Fibroblast of the conjunctiva (primary cell): ENCODE measurements at places on chromosomes 2 and 18.

- DNase-seq = no peak
Measured at GRCh38 chr2:199988151-199988550, 32.8 kb downstream of the MAIP1 start.

DNA sequence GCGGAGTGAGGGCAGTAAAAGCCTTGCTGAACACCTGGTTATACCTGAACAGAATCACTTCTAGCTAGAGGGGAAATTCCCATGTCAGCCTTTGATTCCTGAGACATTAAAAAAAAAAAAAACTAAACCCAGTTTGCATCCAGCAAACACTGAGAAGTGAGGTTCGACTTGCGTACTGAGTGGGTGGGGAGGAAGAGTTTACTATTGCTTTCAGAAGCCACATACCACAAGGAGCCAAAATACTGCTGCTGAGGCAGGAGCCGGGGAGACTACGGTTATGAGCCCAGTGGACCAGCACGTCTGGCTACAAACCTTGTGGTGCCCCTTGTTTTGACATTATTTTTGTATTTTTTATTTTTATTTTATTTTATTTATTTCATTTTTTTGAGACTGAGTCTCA is 2.7 kb downstream of the COLEC11 start:
- DNase-seq = no peak

- DNase-seq = peak; percentile 27
Measured at GRCh38 chr18:293536-293935, 25.7 kb upstream of the THOC1 start.

- DNase-seq = no peak
Measured at GRCh38 chr18:69981948-69982347, 34.3 kb upstream of the CD226 start.

DNA sequence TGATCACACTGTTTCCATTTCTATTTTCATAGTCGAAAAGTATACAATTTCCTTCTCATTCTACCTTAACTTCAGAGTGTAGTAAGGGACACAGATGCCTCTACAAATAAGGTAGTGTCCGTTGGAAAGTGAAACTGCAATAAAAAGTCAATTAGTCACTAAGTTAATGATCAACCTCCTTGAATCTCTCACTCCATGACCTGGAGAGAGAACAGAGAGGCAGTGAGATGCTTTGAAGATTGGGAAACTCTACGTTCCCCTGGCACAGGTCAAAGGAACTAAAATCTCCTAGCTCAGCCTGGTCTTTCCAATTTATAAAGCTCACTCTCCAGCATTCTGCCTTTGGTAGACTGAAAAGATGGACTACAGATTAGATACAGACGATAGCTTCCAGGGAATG is 153.8 kb upstream of the ACAA2 start:
- no peak for DNase-seq

DNA sequence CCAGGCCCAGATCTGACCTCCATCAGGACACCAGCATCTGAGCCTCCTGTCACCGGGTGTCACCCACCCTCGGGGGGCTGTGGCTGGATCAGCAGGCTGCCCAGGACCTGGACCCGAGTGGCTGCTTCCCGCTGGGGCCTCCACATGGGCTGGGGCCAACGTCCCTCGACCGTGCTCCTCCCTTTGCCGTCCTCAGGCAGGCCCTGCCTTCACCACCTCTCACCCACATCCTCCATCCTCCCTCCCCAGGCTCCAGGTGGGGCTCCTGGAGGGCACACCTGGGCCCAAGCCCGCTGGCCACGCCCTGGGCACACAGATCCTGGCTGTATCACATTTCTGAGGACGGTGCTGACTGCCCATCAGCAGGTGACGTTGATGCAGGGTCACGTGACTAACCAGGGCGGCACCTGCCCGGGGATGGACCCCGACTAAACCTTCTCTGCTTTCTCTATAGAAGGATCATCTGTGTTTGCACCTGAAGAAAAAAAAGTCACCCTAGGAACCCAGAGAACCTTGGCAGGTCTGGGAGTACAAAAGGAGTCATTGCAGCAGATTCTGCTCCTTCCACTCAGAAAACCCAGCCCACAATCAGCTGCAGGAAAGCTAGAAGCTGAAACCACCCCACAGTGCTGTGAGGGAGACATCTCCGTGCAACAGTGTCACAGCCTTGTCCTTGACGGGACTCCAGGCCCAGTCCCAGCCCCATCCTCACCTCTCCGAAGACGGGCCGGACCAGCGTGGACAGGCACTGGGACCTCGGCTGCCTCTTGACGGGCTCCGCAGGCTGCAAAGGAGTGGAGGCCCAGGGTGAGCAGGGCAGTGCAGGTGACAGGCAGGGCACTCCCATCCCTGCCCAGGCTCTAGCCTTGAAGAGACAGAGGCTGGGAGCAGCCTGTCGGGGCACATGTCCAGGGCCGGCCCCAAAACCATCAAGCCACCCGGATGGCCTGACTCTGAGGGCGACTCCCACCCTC is 11.2 kb downstream of the STK25 start:
- DNase-seq = no peak

- DNase-seq = no peak
Measured at GRCh38 chr2:218188528-218188927, 21.8 kb upstream of the CXCR1 start.

GRCh38 chr2:180456801-180457200 is 449.7 kb upstream of the CWC22 start:
- no peak for DNase-seq

GRCh38 chr2:153668923-153669322 is 190.4 kb upstream of the RPRM start:
- no peak for DNase-seq

DNA sequence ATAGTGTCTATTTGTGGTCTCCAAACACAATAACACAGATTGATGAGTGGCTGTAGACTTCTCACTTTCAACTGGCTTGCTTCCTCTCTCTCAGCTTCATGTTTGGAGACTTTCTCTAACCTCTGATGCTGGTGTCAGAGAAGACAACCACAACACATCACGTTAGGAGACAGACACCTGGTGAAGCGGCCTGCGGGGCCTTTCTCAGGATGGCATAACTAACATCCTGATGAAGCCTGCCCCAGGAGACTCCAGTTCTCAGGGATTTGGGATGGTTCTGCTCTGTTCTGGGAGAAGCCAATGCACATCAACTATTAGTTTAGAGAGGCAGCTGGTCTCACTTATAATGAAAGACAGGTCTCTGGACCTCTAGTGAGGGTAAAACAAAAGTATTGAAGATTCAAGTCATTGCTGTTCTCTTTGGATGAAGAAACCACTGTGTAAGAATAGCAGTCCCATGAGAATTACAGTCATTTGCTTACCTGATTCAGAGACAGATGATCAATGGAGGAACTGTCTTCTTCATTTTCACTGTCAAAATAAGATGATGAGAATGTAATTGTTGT is 2.0 kb downstream of the IL1A start:
- no peak for DNase-seq

GRCh38 chr2:22340716-22341115 is 1044.3 kb upstream of the KLHL29 start:
- no peak for DNase-seq

- no peak for DNase-seq
Measured at GRCh38 chr2:117723888-117724434, 90.5 kb upstream of the DDX18 start.

DNA sequence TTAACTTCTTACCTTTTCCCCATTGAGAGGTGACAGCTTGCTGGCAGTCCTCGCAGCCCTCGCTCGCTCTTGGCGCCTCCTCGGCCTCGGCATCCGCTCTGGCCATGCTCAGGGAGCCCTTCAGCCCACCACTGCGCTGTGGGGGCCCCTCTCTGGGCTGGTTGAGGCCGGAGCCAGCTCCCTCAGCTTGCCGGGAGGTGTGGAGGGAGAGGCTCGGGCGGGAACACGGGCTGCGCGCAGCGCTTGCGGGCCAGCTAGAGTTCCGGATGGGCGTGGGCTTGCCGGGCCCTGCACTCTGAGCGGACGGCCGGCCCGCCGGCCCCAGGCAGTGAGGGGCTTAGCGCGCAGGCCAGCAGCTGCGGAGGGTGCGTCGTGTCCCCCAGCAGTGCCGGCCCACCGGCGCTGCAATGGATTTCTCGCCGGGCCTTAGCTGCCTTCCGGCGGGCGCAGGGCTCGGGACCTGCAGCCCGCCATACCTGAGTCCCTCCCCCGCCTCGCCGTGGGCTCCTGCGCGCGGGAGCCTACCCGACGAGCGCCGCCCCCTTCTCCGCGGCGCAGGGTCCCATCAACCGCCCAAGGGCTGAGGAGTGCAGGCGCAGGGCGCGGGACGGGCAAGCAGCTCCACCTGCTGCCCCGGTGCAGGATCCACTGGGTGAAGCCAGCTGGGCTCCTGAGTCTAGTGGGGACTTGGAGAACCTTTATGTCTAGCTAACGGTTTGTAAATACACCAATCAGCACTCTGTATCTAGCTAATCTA is 335.0 kb downstream of the CBLN2 start:
- no peak for DNase-seq

GRCh38 chr2:54402350-54402749 is 53.8 kb upstream of the SPTBN1 start:
- DNase-seq = peak; percentile 40

- DNase-seq = no peak
Measured at GRCh38 chr2:192151853-192152252, 42.9 kb downstream of the TMEFF2 start.

- no peak for DNase-seq
Measured at GRCh38 chr2:25362434-25363145, 20.9 kb upstream of the DNMT3A start.

- DNase-seq = no peak
Measured at GRCh38 chr2:69170661-69171060, 157.7 kb downstream of the ANTXR1 start.

GRCh38 chr18:45329316-45329715 is 286.0 kb upstream of the SLC14A2 start:
- DNase-seq = no peak

GRCh38 chr2:174436351-174436750 is 40.8 kb downstream of the SCRN3 start:
- no peak for DNase-seq

- no peak for DNase-seq
Measured at GRCh38 chr2:134842930-134843490, 4.6 kb downstream of the ACMSD start.

DNA sequence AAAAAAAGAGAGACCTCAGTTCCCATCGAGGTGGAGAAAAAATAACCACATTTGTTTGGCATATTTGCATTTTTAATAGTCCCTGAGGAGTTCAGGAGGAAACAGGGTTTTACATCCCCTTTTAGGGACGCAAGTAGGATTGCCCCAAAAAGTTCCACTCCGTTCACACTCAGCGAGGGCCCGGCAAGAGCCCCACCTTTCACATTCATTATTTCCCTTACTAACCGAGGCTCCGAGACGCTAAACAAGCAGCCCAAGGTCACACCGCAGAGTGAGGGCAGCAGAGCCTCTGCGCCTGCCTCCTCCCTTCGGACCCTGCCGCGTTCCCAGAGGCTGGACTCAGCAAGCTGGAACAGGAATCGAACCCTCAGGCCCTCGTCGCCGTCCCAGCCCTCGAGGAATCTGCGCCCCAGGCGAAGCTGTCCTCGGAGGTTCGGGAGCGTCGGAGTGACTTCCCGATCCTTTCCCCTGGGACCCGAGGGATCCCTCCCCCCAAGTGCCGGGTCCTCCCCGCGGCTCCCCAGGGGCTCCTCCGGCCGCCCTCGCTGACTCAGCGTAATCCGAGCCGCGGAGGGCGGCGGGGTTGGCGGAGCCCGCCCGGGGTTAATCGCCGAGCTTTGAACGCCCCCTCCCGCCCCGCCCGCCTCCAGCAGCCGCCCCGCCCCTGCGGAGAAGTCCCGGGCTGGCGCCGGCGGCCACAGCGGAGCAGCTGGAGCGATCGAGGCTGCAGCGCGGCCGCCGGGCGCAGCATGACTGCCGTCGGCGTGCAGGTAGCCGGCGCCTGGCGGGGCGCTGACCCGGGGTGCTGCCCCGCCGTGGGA is at the start of gene TMEM37:
Gene TMEM37, plus strand, starts transcription at position 700 of the 821 bp plus-strand sequence. Its CDS starts 50 bp downstream, at position 750.
- DNase-seq = peak; percentile 37

DNA sequence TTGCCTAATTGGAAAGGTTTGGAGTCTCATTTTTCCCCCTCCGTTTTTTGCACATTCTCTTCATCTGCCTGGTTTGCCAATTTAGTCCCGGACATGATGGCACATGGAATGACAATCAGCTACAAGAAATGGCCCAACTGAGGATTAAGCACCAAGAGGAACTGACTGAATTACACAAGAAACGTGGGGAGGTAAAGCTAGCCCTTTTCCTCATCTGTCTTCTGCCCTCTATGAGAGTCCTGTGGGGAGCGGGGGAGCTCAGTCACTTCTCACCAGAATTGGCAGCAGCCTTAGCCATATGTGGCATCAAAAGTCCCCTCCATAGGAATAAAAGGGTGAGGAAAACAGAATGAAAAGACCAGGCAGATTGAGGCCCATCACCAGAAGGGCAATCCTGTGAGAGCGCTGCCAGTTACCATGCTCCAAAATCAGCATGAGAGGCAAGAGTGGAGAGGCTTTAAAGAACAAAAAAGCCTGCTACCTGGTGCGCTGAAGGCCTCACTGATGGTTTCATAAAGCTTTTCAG is 11.6 kb downstream of the ATG16L1 start:
- DNase-seq = no peak

DNA sequence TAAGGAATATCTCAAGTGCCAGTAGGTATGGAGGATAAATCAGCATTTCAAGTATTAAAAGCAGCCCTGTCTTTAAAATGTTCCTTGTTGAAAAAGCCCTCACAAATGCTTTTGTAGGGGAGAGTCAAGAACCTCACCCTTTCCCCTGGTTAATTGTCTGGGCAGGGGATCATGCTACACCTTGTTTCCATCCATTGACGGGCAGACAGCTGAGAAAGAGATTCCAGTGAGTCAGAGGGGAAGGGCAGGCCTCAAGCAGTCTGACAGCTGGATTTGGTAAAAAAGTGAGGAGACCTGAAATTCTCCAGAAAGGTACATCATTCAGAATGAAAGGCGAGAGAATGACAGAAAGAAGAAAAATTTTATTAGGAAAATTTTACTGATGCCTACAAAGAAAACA is 203.2 kb upstream of the CYP26B1 start:
- no peak for DNase-seq

GRCh38 chr2:57434972-57435371 is 611.6 kb upstream of the VRK2 start:
- no peak for DNase-seq

- no peak for DNase-seq
Measured at GRCh38 chr2:236338495-236339184, 74.4 kb upstream of the ASB18 start.
